Right renal pelvis (tissue), 4 donors: ENCODE measurements at places on chromosomes 7 and 10. TPM values are rescaled to one million over a fixed set of nuclear protein-coding genes. Genes with fewer than 3 reads are reported as not detected.
A peak's percentile ranks its signal among the peaks of the same experiment; 100 is the strongest.

DNA sequence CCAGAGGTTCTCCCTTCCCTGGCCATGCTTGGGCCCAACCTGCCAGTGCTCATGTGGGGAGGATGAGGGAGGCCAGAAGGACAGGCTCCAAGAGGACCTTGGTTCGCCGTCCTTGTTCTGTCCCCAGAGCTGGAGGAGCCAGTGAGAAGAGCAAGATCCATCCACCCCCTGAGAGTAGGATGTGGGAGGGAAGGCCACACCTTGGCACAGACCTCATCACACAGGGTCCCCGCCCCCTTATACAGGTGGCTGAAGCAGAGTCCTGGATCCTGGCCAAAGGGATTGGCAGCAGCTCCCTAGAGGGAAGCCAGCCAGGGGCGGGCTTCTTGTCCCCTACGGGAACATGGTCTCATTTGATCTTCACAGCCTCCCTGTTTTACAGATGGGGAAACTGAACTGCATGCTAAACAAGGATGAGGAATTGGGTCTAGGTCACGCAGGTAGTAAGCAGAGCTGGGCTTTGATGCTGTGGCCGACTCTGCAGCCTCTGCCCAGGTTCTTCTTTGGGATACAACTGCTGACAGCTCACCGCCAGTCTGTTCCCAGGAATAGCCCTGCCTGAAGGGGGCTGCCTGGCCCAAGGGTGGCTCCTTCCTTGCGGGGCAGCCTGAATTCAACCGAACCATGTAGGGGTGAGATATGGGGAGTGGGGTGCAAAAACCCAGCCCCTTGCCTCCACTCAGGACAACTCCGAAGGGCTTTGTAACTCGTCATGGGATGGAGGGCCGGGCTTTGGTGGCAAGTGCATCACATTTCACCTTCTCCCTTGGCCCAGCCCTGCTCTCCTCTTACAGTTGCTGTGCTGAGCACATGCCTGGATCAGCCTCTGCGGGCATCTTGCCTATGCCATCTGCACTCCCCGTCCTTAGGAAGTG lies 62.2 kb upstream of the KDM7A start:
- DNase-seq: no peak

DNA sequence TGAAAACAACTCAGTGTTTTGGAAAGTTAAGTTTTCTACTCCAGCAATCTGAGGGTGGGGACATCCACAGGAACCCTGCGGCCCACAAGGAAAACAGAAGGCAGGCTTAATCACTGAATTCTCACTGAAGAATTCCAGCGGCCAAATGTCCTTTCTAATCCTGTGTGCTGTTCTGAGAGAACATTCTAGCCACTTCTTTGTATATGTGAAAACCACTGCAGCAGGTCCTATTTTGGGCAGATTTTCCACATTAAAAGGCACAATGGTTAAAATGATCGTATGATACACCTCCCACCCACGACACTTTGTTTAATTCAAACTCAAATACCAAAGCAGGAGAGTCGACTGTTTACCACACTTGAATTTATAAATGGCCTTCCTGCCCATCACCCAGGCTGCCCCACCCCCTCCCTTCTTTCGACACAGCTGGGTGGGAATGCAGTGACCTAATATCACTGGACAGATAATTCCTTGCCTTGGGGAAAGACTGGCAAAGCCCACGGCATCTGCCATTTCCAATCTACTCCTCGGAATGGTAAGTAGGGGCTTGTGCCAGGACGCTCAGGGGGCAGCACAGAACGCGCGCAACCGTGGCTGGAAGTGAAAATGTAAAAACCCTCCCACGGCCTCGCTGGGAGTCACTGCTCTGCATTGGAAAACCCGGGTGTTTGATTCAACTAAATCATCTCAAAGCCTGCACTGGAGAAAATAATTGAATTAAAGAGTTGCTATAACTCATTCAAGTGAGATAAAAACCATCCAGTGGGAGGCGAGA lies 67.0 kb downstream of the CTBP2 start:
- DNase-seq: no peak

GRCh38 chr7:142581341-142581740 lies 167.9 kb upstream of the PRSS1 start:
- no peak for DNase-seq

DNA sequence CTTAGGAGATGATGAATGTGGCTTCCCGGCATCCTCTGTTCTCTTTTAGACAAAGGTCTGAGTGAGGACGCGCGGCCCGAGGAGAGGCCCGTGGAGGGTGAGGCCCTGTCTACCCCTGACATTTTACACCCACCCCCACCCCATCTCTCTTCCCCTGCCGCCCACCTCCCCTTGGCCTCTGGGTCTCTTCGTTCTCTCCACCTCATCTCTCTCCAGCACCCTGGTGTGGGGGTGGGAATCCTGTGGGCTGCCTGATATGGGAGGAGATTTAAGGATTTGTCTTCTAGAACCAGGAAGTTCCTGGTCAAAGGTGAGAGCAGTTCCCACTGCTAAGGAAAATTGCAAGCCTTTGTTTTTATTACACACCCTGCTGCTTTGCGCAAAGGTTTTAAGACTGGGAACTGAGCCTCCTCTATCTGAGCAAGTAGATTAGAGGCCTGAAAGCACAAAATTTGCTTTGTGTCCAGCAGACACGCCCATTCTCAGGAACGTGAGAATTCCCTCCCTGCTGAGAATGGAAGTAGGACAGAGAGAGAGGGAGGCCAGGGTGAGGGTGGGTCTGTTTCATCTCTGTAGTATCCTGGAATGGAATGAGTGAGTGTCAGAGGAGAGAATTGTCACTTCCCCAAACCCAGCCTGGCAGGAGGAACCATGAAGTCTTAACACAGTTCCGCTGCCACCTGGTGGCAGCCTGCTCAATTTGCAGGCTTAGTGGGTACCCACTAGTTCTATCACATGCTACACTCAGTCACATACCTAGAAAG lies 91.2 kb downstream of the GTF2IRD1 start:
- DNase-seq: no peak

- DNase-seq: no peak
These were observed 322 bp upstream of the RAMP3 start for GRCh38 chr7:45157286-45157652.

DNA sequence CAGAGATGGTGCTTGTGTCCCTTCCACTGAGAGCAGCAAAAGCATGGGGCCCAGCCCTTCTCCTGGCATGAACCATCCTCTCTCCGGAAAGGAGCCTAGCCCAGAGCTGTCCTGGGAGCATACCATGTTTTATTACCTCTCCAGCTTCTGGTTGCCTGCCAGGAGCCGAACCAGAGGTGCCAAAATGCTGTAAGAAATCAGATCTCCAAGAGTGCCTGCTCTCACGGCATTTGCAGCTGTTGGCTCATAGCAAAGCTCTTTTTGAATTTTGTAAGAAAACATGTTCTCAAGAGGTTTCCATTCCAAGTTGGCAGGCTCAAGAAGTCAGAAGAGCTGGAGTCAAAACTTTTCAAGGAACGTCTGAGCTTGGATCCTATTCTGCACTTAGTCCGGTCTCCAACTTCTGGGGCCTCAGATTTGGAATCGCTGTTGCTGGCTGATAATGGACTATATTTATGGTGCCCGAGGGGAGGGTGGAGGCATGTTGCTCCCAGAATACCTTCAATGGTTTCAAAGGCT lies 211.7 kb upstream of the MKI67 start:
- no peak for DNase-seq

- DNase-seq: peak; percentile 67
These were observed 1.1 kb downstream of the HOXA2 start for GRCh38 chr7:27101171-27101956.

- no peak for DNase-seq
These were observed 30.8 kb upstream of the CRYGN start for GRCh38 chr7:151470711-151471110.

GRCh38 chr10:72796042-72796441 lies 97.5 kb upstream of the OIT3 start:
- DNase-seq: no peak

GRCh38 chr7:157855452-157856213 lies 518.8 kb downstream of the DNAJB6 start:
- no peak for DNase-seq

- no peak for DNase-seq
These were observed 124.0 kb upstream of the ZEB1 start for GRCh38 chr10:31194986-31195385.

- DNase-seq: no peak
These were observed 21.0 kb upstream of the ITGB1 start for GRCh38 chr10:32979041-32979440.

GRCh38 chr10:113921561-113922370 lies 67.3 kb downstream of the NHLRC2 start:
- DNase-seq: no peak

DNA sequence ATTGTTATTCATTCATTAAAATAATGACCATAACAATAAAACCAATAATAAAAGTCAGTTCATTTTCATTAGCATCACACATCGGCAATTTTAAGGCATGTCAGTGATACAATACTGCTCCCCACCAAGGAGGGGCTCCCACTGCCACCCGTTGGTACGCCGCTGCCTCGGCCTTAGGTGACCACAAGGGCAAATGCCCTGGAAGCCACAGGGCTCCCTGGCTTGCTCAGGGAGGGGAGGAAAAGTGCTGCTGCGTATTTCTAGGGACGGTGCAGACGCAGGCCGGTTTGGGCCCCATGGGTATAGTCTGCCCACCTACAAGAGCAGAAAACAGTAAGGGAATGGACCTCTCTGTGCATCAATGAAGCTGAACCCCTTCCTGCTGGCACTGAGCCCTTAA lies 85.1 kb downstream of the SLIT1 start:
- no peak for DNase-seq

DNA sequence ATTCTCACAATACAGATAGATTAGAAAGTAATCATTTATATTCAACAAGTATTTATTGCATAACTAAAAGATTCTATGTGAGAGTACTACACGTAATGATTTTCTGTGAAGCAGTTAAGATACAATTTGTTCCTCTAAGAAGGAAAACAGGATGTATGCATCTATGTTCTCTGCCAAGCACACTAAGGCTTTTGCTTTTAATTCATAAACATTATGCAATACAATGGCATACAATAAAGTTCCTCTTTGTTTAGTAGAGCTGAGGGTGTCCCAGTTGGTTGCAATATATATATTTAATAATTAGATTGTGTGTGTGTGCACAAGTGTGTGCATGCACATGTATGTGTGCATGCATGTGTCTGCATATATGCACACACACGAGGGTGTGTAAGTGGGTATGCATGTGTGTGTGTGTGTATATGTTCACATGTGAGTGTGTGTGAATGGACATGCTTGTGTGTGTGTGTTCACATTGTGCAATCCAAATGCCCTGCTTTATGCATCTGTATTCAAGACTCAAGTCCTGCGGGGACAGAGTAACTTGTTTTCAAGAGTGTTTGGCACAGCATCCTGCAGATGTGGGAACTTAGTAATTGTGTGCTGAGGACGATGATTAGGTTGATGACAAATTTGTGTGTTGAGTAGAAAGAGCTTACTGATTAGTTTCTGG lies 481.5 kb upstream of the KLF6 start:
- no peak for DNase-seq

GRCh38 chr10:111561124-111561523 lies 484.3 kb downstream of the ADRA2A start:
- no peak for DNase-seq

DNA sequence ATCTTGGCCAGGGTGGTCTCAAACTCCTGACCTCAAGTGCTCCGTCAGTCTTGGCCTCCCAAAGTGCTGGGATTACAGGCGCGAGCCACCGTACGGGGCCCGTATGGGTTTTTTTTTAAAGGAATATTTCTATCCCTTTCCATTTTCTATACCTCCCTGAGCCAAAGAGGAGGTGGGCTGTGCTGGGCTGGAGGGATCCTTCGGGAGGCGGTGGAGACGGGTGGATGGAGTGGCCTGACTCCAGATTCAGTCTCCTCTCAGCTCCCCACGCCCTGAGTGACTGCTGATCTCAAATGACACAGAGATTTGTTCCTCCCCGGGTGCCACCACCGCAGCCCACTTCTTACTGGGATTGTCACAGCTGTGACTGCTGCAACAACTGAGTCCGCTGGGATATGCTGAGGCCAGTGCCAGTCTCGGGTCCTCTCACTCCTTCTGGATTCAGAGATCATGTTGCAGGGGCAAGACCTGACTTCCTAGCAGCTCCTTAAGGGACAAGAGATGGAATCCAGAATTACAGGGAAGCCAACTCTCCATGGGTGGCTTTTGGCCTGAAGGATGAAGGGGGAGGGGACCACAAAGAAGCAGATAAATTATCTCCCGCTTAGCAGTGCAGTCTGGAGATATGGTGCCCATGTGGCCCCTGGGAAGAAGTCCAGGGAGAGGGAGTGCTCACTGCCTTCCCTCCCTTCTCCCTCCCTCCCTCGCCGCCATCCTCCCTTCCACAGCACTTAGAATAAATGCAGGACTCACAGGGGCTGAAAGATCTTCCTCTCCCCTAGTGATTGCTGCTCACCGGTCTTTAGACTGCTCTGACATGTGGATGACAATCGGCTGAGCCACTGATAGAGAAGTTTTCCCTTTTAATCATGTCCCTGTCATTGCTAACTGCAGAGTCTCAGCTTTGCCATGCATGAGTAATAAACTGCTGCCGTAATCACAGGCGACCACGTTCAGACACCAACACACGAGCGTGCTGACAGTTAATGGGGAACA lies 14.3 kb downstream of the GALNT17 start:
- DNase-seq: peak; percentile 12

DNA sequence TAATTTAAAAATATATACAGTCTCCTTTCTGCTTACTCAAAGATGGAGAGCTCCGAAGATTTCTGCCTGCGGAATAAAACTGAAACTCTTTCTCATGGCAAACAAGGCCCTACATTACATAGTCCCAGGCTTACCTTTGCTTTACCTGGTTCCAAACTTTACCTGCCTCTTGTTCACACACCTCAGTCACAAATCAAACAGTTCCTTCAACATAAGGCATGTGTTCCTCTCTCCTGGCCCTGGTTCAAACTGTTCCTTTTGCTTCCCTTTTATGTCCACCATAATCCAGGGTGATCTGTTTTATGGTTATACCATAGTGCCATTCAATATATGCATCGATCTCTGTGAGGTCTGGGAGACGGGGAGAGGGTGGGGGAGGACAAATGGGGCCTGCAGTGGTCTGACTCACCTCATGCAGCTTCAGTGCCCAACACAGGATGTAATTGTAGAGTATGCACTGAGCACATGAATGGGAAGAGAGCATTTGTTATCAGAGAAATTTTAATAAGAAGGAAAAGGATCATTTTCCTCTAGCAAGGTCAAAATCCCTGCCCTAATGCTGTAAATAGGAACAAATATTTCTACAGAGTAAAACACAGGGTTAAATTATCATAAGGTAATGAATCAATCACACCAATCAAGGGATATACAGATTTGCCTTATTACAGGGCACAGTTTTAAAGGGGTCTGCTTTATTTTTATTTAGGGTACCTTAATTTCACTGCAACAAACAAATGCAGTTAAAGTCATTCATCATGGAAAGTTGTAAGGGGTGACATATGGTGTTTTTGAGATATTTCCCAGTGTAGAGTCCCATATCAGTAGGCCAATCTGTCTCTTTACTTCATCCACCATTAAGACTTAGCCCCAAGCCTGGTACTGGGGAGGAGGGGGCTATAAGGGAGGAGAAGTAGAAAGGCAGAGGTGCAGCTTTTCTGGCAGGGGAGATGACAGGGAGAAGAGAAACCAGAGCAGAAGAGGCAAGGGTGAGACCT lies 88.8 kb upstream of the PDE1C start:
- no peak for DNase-seq

Gene HECTD2
- 35.0 TPM for polyA plus RNA-seq

Gene ACTR3C
- polyA plus RNA-seq: 6.0 TPM

Gene ANKIB1
- polyA plus RNA-seq: 44.6 TPM
